Sigmoid colon (tissue), 7 donors: ENCODE measurements at places on chromosomes 2 and 18. TPM values are rescaled to one million over a fixed set of nuclear protein-coding genes. Genes with fewer than 3 reads are reported as not detected.
A peak's percentile ranks its signal among the peaks of the same experiment; 100 is the strongest.

PPP1CB gene
- 547 TPM for total RNA-seq

DNA sequence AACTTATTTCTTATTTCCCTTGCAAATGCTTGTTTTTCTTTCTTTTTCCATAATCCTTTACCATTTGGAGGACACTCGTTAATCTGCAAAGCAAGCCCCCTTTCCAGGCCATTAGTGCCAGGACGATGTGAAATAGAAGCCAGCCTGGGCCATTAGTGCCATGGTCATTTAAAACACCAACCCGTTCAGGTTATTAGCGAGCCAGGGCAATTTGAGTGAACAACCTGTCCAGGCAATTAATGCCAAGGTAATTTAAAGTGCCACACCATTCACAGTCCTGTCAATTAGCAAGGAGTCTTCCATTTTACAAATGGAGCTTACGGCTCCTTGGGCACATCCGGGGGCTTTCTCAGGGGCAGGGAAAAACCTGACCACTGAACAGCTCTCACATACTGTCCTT, 370.6 kb downstream of the HRH4 start:
- no peak for DNase-seq

RGPD3 gene
- 0.95 TPM for total RNA-seq

DNA sequence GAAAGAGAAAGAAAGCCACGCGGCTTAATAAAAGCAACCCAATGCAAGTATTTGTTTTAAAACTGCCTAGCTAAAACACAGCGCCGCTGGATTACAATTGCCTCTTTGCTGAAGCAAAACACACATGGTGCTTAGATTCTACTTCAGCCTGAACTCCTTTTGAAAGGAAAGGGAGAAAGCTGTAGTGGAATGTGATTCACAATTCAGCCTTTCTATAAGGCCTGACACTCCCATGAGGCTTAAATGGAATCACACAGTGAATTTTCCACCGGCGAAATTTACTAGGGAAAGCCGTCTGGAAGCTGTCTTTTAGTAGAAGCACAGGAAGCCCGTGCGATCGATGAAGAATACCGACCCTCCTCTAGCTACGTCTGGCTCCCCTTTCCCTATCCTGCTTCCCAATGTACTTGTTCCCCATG, 348.0 kb downstream of the DLGAP1 start:
- no peak for DNase-seq

DNA sequence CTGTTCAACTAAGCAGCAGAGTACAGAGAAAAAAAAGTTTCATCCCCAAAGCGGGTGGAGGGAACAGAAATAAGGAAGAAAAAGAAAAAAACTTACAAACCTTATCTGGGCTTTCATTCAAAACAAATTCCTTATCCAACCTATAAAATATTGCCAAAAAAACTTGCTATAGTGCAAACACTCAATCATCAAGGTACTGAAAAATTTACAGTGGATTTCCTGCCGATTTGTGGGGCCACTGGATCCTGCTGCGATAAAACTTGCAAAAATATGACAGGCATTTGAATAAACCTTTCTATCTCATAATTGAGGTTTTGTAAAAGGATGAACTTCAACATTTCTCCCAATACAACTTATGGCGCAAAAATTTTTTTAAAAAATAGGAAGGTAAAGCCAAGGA, 77.0 kb downstream of the ZNF521 start:
- DNase-seq, result no peak

GRCh38 chr18:69870736-69871135, 76.9 kb downstream of the CD226 start:
- no peak for DNase-seq

- no peak for DNase-seq
These were observed 23.5 kb upstream of the RPL37A start for GRCh38 chr2:216474925-216475670.

- DNase-seq, result no peak
These were observed 654.9 kb upstream of the SYT4 start for GRCh38 chr18:43932140-43932539.

GALM gene
- 17.8 TPM for total RNA-seq

TACR1 gene
- total RNA-seq, result 0.54 TPM

ZDBF2 gene
- total RNA-seq, result 14.0 TPM

DNA sequence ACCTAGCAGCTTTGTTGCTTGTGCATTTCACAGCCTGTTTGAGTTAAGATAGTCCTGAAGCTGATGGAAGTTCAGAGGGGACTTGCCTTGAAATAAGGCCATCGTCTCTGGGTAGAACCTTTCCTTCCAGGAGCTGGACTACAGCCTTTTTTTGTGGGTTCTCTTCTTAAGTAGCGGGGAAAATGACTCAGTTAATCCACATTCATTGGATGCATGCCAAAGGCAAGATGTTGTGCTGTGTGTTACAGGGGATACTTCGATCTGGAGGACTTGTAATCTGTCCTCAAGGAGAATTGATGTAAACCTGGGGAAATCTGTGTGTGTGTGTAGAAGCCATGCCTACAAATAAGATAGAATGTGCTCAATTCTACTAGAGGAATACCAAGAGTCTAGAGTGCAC, 46.8 kb downstream of the RPIA start:
- DNase-seq, result no peak

EFR3B gene
- 1.8 TPM for total RNA-seq

ANKRD30B gene
- not detected for total RNA-seq

- DNase-seq, result no peak
These were observed 572.3 kb downstream of the PLCL1 start for GRCh38 chr2:198376677-198377076.

DNA sequence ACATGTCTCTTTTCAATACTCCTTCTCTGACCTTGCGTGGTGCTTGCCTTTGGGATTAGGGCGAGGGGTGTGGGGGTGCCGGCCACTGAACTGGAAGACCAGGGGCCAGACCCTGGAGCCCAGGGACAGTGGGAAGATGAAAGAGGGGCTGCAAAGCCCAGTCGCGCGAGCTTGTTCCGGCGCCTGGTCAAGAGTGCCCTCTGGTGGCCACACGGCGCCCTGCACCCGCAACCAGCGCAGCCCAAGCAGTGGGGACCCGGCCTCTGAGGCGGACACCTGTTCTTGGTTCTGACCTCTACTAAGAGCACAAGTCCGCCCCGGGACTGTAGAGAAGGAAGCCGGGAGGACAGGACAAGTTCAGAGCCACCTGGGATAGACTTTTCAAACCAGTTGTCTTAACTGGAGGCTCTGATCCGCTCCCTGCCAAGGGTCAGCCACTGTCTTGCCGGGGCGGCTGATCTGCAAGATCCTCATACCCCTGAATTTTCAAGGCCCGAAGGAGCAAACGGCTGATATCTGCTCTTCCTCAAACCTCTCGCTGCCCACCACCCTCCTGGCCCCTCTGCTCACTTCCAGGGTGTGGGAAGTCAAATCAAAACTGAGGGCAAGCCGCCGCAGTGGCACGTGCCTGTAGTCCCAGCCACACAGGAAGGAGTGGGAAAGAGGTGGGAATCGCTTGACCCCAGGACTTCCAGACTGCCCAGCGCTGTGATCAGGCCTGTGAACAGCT, 14.9 kb upstream of the MSH6 start:
- peak; percentile 79 for DNase-seq

GRCh38 chr2:163687217-163687616, 48.6 kb downstream of the FIGN start:
- DNase-seq, result no peak

DNA sequence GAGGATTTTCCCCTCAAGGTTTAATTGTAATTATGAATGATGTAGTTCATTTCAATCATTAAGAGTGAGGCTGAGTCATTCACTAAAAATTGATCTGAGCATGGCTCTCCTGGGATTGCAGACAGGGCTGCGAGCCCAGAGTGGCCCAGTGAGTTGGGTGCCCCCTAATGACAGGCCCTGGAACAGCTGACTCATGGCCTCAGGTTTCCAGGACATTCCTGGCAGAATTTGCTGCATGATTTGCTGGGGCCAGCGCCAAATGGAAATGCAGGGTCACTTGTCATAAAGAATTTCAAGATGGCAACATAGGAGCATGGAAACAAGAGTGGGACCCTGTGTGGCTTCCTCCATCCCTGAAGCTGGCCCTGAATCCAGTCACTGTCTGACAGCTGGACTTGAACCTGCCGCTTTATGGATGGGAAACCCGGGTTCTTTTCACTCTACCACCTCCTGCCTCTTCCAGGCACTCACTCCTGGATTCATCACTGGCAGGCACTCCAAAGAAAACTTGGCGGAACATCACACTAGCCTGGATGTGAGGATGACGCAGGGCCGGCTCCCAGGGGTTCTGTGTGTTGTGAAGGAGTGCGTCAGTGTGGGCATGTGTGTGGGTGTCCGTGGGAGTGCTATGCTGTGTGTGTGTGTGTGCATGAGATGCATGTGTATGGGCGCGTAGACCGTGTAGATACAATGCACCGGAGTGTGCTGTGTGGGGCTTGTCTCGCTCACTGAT, 15.2 kb downstream of the OTOF start:
- DNase-seq, result no peak

DNA sequence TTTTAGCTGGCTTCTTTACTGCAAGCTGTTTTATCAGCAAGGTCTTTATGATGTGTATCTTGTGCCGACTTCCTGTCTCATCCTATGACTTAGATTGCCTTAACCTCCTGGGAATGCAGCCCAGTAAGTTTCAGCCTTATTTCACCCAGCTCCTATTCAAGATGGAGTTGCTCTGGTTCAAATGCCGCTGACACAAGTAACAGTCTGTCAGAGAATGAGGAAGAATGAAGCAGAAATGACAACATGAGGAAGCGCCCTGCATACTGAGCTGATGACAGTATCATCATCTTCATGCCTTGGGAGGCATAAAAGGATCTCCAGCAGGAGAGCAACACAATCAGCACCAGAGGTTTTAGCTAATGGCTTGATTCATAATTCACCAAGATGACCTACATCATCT, 309.4 kb downstream of the NBAS start:
- DNase-seq, result no peak

GRCh38 chr2:161246281-161246680, 61.9 kb upstream of the PSMD14 start:
- DNase-seq, result no peak

DNA sequence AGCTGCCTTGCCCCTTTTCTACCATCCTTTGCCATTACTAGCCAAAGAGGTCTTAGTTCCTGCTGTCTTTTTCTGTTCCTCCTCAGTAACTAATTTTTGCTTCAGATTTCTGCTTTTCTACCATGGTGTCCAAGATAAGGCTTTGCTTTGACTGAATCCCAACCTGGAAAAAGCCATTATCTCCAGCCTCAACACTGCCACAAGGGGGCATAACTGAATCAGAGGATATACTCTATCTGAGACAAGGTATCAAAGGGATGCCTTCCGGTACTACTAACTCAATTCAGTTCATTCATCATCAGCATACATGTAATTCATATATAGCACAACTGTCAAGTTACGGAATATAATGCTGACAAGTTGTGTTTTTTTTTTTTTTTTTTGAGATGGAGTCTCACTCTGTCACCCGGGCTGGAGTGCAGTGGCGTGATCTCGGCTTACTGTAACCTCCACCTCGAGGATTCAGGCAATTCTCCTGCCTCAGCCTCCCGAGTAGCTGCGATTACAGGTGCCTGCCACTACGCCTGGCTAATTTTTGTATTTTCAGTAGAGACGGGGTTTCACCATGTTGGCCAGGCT, 11.4 kb downstream of the OSGEPL1 start:
- DNase-seq, result no peak

DNA sequence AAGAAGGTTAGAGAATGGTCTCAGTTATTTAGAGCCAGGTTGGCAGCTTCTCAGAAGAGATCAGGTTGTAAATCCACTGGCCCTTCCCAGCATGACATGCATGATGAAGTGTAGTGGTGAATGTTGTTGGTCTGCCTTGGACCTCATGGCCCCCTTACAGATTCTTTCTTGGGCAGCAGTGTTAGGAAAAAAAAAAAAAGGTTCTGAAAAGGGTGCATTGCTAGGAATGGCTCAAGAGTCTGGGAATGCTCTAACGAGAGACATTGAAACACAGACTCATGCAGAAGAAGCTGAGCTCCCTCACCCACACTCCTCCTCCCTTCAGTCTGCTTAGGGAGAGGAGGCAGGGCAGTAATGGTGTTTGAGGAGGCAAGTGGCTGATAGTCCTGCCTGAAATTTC, 105.5 kb downstream of the POLE4 start:
- no peak for DNase-seq

CCBE1 gene
- 38.9 TPM for total RNA-seq

DNA sequence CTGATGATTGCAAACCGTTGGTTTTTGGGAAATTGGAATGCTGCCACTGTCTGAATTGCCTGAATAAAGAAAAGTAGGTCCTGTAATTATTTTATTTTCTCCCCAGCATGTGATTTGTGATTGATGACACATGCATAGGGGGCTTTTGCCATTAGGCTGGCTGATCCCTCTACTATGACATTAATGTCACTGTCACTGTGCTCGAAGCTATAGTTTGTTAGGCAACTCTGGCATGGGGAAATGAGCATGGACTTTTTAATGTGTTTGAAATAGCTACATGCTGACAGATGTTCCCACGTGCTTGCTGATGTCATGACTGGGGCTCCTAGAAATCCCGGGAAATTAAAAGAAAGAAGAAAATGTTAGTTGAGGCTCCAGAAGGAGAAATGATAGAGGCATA, 99.1 kb downstream of the HRH4 start:
- no peak for DNase-seq

GRCh38 chr2:86825693-86826381, 35.1 kb upstream of the CD8A start:
- no peak for DNase-seq

GRCh38 chr2:187081461-187081860, 232.5 kb upstream of the ZSWIM2 start:
- no peak for DNase-seq

DNA sequence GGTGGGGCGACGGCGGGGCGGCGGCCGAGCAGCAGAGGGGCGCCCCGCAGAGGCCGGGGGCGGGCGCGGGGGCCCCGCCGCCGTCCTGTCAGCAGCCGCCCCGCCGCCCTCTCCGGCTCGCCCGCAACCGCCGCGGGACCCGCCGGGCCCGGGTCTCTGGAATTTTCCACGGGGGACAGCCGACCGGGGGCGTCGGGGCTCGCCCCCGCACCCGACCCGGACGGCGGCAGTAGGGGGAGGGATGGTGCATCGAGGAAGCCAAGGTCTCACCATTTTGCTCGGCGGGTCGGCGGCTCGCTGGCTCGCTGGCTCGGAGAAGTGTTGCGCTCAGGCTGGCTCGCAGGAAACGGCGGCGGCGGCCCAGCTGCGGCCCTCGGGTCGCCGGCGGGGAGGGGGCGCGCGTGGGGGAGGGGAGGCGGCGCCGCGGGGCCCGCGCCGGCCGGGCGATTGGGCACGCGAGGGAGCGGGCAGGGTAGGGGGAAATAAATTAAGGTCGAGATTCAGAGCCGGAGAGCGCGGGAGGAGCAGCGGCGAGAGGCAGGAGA, 405 bp downstream of the PPP3R1 start:
- peak; percentile 74 for DNase-seq

ANKRD30BL gene
- not detected for total RNA-seq

DNA sequence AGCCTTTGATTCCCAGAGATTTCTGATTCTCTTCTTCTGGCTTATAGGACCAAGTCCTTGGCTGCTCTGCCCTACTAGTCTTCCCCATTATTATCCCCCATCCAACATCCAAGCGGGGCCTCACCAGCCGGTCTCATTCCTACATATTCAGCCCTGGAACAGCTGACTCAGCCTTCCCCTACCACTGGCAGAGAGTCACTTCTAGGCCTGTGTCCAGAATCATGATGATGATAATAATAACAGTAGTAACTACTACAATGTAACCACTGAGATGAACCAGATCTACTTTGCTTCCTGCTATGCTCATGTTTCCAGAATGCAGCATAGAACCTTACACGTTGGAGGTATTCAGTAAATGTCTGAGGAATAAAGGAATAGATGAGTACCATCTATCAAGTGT, 295.2 kb downstream of the SRBD1 start:
- DNase-seq, result no peak

GRCh38 chr18:9353596-9353995, 19.0 kb downstream of the TWSG1 start:
- DNase-seq, result no peak
